ENCODE measurements at places on chromosomes 12 and 14.

GRCh38 chr14:73862480-73862879, 10.8 kb downstream of the PTGR2 start:
- DNase-seq = no peak

DNA sequence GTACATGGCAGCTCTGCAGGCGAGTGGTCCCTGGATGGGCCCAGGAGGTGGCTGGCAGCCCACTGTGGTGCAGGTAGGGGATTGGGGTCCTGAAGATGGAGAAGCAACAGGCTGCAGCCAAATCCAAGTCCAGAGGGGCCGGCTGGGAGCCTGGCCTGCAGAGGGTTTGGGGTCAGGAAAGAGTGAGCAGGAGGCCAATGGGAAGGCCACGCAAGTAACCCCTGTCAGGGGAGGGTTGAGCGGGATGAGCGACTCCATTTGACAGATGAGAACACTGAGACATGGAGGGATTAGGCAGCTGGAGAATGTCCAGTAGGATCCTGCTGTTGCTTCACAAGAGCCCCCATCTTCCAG, 136.0 kb downstream of the BCL11B start:
- no peak for DNase-seq

GRCh38 chr12:114396153-114396868, 9.6 kb downstream of the TBX5 start:
- no peak for DNase-seq

- no peak for DNase-seq
Observed at GRCh38 chr12:82805812-82806497, 119.2 kb downstream of the TMTC2 start.

DNA sequence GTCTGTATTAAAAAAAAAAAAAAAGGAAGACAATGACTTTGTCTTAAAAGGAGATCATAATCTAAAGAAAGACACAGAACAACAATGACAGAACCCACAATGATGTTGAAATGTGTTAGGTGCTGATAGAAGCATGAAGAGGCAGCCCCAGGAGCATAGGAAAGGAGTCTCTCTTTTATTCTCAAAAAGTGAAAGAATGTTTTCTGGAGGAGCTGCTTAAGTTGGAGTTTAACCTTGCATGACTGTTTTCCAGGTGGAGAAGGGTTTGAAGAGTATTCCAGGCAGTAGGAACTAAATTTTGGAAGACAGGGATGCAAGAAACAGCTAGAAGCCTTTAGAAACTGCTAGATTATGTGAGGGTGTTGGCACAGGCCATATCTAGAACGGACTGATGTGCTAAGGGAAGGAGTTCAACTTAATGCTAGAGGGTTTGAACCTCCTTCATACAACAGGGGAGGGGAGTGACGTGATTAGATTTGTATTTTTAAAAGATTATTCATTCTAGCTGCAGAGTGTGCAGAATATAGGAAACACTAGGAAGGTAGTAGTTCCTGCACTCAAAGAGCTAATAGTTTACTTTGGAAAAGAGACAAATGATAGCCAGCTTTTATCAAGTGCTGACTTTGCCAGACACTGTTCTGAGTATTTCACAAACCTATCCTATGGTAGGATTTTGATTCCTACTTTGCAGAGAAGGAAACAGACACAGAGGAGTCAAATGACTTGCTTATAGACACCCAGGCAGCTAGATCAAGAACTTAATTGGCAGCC, 4.6 kb upstream of the RPL6 start:
- DNase-seq = no peak

DNA sequence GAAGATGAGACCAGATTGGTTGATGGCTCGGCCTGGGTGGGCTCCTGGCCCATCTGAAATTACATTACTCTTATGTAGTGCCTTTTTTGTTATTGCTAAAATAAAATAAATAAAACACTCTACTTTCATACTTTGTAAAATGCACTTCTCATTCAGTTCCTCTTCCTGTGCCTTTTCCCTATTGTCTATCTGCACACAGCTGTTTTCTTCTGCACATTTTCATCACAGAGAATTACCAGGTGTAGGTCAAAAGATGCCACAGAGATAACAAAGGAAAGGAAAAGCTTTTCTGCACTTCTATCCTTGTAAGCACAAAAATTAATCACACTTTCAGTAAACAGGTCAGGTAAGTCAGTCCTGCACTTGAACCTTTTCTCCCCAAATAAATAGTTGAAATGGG, 265.1 kb downstream of the BTG1 start:
- no peak for DNase-seq

DNA sequence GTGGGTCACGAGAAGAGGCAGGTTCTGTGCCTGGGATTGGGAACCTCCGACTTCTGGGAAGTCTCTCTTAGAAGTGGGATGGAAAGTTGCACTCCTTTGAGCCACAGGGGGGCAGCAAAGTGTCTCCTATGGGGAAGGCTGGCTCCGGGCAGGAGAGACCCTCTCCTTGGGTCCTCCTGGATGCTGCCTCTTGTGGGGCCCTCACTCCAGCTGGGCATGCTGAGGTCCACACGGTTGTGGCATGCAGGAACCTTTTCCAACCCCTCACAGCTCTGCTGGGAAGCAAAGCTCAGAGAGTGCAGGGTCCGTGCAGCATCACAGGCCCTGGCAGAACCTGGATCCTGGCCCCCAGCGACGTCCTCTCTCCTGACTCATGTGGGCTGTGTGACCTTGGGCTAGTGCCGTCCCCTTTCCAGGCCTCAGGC, 17.4 kb downstream of the SDSL start:
- DNase-seq = peak; percentile 14

Data from DMS153 (cell line).